ENCODE measurements at places on chromosomes 7 and 10.

DNA sequence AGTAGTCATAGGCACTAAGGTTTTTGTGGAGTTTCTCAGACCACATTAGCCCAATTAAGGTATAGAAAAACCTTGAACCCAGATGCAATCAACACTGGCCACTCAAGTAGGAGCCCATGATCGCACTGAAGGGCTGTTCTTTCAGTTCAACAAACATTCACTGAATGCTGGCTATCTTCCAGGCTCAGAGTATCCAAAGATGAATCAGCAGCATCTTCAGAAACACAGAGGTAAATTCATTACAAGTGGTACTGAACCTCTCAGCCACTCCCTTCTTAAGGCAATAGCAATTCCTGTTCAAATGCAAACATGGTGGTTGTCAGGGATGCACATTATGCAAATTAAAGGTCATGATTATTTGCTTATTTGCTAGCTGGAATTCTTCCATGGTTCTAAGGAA lies 17.1 kb downstream of the KCNK18 start:
- DNase-seq: no peak

DNA sequence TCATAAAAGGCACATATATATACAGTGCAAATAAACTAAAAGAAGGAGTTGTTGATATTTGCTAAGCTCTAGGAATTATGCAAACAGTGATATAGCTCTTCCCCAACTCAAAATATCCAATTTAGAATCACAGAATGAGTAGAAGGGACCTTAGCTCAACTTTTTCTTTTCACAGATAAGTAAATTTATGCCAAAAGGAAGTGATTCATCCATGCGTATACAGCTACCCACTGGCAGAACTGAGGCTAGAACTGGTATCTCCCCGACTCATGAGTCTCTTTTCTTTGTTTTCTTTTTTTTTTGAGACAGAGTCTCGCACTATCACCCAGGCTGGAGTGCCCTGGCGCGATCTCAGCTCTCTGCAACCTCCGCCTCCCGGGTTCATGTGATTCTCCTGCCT lies 54.2 kb upstream of the SVIL start:
- peak; percentile 60 for DNase-seq

GRCh38 chr10:93081834-93082233 lies 8.1 kb downstream of the CYP26A1 start:
- no peak for DNase-seq

DNA sequence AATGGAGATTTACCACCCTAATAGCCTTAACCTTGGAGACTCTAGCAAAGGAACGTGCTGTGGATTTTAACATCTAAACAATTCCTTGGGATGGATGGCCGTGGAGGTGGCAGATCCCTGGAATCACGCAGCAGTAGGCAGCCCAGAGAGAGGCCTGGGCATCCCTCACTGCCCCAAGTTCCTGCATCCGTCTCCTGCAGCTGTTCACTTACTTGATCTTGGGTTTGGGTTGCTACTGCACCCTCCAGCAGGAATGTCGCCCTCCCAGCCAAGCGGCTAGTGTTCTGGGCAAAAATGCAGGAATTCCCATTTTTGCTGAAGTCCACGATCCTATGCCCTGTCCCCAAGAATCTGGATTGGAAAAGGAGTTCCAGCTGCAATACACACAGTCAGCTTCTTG lies 166.7 kb upstream of the SH2B2 start:
- no peak for DNase-seq

- peak; percentile 40 for DNase-seq
These were observed 3.2 kb upstream of the ZNF248 start for GRCh38 chr10:37860494-37861190.

GRCh38 chr10:88243836-88244730 lies 339.0 kb downstream of the RNLS start:
- DNase-seq: no peak

DNA sequence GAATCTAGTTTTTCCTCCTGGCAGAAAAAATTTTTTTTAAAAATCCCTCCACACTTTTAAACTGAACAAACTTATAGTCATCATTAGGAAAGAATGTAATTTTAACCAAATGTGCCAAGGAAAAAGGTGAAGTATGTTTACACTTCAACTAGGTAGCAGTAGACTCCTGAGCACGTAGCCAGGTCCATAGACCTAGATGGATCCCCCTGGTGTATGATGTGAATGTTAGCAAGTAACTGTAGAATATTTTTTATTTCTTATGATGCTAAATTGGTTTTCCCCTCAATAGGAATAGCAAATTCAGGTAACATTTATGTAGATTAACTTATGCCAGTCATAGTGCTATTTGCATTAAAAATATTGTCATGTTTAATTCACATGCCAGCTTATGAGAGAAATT lies 19.6 kb downstream of the CABCOCO1 start:
- no peak for DNase-seq

GRCh38 chr10:8014649-8015048 lies 39.8 kb upstream of the GATA3 start:
- no peak for DNase-seq

DNA sequence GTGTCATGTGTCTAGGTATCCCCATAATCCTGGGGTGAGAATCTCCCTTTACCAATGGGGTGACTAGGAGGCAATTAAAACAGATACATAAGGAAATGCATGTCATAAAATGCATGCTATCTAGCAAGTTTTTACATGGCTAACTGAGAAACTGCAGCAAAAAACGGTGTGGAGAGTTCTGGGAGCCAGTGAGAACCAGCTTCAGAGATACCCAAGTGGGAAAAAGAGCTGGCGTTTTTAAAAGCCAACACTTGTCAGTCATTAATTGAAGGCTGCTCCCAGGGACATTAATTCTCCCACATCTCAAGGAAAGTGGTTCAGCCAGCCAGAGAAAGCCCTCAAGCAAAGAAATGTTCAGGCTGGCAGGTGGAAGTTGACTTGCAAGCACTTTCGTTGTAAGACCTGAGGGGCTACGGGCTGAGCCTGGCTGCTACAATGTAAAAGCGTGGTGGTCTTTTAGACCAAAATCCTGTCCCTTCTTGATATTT lies 28.1 kb downstream of the ST8SIA6 start:
- no peak for DNase-seq

GRCh38 chr10:76038696-76039095 lies 607.3 kb downstream of the LRMDA start:
- DNase-seq: no peak

DNA sequence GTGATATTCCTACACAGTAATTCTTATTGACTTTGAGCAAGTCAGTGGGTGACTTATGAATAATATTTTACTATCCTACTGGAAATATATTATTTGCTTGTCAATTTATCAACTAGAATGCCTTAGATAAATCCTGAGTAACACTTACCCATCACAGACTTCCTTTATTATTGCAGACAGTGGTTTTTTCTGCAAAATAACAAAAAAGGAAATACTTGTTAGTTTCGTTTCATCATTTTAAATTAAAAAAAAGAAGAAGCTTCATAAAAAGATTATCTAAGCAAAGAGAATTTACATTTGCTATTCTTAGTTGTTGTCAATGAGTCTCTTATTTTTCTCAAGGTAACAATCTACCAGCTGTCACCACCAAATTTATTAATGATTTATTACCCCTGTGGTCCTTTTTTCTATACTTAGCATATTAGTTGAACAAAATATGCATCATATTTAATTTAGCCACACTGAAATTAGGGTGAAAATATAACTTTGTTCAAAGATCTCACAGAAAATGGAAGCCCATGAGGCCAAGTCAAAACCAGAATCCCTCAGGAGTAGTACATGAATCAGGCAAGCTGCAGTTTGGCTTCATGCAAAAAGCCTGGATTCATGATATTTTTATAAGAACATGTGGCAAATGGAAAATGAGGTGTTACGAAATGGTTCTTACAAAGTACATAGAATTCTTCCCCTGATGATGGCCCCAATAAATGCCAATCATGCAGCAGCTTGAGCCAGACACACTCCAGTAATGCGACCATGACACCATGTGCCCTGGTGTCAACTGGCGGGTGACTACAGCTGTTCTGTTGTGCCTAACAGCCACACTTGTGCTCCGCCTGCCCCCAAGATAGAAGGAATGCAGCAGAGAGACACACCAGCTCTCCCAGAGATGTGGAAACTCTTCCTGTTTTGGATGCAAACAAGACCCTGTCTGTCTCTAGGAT lies 132.6 kb downstream of the ELMO1 start:
- no peak for DNase-seq

DNA sequence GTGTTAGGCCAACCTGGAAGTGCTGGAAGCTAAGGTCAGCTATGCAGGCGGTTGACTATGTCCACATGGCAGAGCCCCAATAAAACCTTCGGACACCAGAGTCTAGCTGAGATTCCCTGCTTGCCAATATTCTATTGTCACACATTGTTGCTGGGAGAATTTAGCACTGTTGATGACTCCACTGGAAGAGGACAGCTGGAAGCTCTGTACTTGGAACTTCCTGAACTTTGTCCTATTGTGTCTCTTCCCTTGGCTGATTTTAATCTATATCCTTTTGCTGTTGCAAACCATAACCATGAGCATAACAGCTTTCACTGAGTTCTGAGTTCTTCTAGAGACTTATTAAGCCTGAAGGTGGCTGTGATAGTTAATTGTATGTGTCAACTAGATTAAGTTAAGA lies 12.0 kb downstream of the XRCC2 start:
- DNase-seq: no peak

DNA sequence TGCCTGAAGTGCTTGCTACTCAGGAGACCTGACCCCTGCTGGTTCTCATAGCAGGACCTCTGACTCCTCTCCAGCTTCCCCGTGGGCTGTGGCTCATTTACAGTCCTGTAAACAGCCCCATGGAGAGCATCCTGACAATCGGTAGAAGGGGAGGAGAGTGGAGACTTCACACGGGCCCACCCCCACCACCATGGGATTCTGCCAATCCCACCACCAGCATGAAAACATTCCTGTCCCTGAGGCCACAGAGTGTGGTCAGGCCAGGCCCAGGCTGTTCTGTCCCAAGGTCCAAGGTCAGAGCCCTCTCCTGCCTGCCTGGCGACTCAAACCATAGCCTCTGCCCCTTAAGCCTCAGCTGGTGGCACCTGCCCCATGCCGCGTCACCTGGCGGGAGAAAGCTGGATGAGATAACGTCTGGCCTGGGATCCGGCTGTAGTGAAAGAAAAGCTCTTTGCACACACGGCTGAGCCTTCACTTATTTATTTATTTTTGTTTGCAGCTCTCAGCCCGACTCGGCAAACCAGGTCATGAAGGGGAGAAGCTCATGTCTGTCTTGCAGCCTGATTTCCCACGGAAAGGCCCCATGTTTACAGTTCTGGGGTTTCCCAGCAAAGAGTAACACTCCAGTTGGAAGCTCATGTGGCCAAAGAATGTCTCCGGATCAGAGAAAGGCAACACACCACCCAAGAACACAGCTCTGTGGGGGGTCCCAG lies 293.6 kb upstream of the ZMIZ1 start:
- peak; percentile 36 for DNase-seq

DNA sequence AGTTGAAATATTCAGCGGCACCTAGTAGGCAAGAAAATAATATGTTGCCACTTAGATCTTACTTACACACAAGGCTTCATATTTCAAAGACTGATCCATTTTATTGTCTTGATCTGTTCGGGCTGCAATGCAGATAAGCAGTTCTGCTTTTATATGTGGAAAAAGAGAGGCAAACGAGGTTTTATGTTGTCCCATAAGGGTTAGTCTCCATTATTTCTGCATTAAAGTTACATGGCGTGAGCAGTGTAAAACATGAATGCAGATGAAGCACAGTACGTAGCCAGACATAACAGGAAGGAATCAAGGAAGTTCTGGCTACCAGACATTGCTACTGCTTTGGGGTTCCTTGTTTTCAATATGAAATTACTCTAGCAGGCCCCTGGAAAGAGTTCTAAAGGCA lies 224.8 kb downstream of the BBS9 start:
- no peak for DNase-seq

DNA sequence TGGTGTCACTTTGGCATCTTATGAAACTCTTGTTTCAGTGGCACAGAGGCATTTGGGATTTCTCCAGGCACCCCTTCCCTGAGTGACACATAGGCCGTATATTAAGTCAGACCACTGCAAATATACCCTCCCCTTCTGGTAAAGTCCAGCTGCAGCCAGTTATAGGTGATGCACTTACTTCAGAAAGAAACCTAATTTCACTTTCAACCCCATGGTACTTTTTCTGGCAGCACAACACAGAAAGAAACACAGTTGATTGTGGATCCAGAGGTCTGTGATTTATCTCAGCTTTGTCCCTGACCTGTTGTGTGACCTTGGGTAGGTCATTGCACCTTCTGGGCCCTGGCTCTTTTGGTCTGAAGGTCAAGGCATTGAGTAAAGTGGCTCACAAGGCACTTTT lies 173.2 kb downstream of the BUB3 start:
- no peak for DNase-seq

DNA sequence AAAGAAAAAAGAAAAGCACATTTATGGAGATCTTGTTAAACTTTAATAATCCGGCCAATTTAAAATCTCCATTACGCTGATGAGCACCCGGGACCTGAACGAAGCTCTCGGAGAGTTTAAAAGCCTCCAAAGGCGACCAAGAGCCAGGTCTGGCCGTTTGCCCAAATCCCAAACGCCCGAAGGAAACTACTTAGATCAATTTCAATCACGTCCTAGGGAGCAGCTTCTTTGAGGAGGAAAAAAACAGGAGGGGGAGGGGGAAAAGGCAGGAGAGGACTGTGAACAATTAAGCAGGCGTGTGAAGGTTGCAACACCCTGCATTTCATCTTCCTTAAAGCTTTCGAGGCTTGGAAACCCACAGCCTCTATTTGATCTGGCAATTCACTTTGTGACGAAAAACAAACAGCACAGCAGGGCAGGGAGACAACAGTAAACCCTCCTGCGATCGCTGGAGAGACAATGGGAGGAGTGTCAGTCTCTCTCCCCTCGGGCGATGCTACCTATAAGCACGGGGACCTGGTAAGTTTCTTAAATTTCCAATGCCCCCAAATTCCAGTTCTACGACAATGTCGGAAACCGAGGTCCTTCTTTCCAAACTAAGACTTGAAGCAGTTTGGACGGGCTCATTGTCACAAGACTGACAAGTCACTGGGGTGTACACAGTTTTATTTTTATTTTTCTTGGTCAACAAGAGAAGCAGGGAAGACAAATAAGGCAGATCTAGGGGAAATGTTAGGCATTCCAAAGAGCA lies 1.2 kb downstream of the KLF6 start:
- DNase-seq: no peak

DNA sequence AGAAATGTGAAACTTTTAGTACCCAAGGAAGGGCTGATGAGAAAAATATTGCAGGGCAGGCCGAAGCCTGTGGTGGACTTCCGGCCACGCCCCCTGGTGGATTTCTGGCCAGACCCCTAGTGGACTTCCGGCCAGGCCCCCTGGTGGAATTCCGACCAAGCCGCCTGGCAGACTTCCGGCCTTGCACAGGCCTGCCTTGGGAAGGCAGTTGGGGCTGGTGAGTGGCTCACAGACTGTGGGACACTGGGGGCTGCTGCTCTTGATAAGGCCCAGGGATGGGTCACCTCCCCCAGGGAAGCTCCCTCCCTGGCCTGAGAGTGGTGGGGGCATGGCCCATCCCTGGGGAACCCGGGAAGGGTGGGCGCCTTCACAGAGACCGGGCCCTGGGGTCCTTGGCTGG lies 116.4 kb upstream of the MKI67 start:
- no peak for DNase-seq

DNA sequence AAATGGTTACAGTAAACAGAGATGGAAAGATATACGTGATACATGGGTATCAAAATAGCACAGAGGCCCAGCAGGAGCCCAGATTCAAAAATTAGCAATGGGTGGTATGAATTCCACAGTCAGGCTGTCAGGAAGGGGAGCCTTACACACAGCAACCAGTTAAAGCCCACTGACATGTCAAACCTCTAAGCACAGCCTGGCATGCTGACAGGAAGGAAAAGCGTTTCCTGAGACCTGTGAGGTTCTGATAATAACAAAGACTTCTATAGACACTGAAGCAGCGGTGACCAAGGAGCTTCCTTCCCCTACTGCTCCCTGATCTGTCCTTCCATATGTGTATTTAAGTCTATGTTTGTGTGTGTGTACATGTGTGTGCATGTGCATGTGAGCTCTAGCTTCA lies 89.9 kb downstream of the PHYHIPL start:
- no peak for DNase-seq
